ENCODE measurements at places on chromosomes 6 and 20.
A peak's percentile ranks its signal among the peaks of the same experiment; 100 is the strongest.

DNA sequence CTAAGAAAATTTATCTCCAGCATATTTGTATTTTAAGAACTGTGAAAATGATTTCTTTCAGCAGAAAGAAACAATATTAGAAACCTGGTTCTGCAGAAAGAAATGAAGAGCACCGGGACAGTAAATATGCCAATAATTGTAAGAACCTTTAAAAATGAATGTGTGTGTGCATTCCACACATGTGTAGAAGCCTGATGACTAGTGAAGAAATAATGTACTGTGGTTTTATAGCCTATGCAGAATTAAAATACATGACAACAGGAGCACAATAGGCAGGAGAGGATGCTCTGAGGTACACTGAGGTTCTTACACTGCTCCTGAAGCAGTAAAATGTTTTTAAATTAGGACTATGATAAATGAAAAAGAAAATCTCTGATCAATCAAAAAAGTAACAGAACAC, 48.9 kb downstream of the SNX14 start:
- no peak for DNase-seq

DNA sequence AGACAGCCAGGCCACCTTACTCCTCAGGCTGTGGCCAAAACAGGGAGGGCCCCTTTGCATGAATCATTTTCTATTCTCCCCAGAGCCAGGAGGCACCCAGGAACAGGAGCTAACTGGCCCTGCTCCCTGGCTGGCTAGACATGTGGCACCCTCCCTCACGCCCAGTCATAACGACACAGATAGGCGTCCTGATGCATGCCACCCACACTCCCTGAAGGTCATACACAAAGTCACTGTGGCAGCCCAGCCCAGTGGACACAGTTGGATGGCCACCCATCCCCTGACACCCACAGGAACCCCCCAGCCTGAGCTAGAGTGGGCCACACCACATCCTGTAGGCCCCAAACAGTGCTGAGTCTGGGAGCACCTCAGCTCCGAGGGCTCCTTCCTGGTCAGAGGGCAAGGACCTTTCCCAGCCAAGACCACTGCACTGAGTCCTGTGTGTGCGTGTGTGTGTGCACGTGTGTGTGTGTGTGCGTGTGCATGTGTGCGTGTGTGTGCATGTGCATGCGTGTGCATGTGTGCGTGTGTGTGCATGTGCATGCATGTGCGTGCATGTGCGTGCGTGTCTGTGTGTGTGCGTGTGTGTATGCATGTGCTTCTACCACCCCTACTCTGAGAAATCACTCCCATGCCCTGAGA, 21.6 kb downstream of the TFEB start:
- peak; percentile 35 for DNase-seq

- DNase-seq: no peak
Observed at GRCh38 chr20:9225879-9226278, 157.0 kb downstream of the PLCB4 start.

- no peak for DNase-seq
Observed at GRCh38 chr20:32404017-32404416, 45.9 kb downstream of the ASXL1 start.

DNA sequence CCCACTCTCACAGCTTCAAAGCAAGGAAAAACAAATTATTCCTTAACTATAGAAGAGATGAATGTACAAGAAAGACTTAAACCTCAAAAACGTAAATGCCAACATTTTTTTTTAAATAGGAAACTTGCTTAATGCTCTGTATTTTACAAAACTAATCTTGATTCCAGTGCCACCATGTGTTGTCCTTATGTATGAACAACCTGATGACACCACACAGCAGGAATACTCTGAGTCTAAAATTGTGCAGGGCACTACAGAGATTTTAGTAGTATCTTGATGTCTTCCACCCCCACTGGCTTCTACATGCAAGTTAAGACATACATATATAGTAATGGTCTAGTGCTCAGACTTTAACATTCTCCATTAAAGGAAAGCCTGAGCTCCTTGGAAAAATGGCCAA, 46.2 kb downstream of the SRPK1 start:
- DNase-seq: no peak

DNA sequence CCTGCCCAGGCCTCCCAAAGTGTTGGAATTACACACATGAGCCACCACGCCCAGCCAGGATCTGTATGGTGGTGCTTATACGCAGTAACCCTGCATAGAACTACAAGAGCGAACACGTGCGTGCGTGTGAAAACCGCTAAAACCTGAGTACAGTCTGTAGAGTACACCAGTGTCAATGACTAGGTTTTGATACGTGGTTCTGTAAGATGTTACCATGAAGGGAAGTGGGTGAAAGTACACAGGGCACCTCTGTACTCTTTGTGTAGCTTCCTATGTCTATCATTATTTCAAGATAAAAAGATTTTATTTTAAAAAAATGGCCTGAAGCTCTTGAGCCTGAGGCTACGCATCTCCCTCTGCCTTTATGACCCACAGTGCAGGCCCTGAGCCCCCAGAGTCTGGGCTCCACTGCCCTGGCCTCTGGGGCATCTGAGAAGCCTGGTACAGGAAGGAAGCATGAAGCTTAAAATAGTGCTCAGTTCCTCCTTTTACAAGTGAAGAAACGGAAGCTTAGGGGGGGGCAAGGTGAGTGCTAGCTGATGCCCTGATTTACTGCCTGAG, 21.6 kb downstream of the LY86 start:
- no peak for DNase-seq

GRCh38 chr6:41470029-41470330, 76.2 kb upstream of the FOXP4 start:
- DNase-seq: peak; percentile 16

DNA sequence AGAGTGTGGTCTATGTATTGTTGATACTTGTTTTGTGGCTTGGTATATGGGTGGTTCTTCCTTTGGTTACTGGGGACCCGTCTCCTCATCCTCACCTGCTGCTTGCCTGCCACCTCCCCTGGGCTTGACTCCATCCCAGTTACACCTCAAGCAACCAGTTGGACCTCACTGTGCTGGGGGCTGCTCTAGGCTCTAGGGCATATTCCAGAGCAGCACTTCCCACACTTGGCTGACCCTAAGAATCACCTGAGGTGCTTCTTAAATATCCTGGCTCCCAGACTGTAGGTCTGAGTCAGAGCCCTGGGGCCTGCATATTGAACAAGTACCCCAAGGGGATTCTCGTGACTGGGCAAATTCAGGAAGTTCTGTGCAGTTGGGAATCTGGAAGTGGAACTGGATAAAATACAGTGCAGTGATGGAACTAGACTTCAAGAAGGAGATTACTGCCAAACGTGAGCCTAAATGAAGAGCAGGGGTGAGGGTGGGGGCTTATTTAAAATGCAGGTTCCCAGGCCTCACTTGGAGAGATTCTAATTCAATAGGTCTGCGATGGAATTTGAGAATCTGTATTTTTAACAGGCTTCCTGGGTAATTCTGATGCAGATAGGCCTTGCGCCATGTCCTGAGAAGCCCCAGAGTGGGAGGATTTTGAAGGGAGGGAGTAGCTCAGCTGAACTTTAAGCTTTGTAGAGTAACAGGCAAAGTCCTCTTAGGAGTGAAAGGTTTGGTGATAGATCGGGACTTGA, 7.6 kb downstream of the SPATS1 start:
- DNase-seq: no peak

GRCh38 chr6:21598674-21599023, 5.1 kb downstream of the SOX4 start:
- no peak for DNase-seq

- no peak for DNase-seq
Observed at GRCh38 chr20:60142587-60142986, 184.4 kb downstream of the CDH26 start.

GRCh38 chr6:137261761-137262160, 42.6 kb upstream of the IFNGR1 start:
- DNase-seq: no peak

- no peak for DNase-seq
Observed at GRCh38 chr20:41234041-41234440, 83.5 kb downstream of the ZHX3 start.

- DNase-seq: no peak
Observed at GRCh38 chr6:149907317-149907716, 9.4 kb upstream of the RAET1E start.

DNA sequence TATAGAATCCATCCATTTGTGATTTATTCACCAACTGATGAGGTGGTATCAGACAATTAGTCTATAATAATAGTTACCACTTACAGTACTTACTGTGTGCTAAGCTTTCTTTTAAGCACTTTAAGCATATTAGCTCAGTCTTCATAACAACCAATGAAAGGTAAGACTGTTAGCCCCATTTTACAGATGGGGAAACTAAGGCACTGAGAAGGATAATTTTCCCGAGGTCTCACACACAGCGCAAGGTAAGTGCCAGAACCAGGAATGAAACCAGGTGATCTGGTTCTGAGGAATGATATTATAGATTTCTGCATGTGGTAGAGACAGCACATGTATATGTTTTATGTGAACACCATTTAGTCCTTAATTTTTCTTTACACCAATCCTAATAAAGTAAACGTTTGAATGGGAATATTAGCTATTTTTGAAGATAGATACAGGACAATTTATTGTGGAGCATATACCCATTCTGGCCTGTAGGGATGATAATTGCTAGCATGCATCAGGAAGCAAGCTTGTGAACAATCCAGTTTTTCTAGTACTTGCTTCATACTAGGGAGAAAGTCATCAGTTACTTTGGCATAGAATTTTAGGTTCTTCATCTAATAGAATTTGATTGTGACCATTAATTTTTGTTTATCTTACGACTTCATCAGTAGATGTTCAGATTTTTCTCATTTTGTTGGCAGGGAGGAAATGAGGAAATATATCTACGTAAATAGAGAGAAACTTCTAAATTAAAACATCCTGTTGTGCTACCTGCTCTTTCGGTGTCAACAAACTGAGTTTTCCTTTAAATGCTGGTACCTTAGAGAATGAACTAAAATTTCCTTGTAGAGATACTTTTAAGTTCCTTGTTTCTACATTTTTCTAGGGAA, 3.0 kb downstream of the YWHAB start:
- DNase-seq: no peak

DNA sequence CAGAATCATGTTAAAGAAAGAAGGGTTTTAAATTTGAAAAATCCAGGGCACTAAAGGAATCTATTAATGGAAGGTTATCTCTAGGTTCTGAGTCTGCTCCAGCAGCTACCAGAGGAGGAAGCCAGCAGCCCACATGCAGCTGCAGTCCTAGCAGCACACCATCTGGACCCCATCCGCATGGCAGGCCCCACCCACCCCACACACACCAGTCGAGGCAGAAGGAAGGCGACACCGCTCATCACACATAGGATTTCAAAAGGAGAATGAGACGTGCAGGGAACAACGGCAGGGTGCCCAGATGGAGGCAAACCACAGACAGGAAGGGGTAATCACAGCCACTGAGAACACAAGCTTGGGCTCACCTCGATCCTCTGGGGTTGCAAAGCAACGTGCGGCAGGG, 78.9 kb downstream of the GINS1 start:
- peak; percentile 1 for DNase-seq

- no peak for DNase-seq
Observed at GRCh38 chr6:132253211-132253610, 148.1 kb downstream of the MOXD1 start.

GRCh38 chr6:69917834-69918233, 51.5 kb downstream of the COL19A1 start:
- peak; percentile 28 for DNase-seq

DNA sequence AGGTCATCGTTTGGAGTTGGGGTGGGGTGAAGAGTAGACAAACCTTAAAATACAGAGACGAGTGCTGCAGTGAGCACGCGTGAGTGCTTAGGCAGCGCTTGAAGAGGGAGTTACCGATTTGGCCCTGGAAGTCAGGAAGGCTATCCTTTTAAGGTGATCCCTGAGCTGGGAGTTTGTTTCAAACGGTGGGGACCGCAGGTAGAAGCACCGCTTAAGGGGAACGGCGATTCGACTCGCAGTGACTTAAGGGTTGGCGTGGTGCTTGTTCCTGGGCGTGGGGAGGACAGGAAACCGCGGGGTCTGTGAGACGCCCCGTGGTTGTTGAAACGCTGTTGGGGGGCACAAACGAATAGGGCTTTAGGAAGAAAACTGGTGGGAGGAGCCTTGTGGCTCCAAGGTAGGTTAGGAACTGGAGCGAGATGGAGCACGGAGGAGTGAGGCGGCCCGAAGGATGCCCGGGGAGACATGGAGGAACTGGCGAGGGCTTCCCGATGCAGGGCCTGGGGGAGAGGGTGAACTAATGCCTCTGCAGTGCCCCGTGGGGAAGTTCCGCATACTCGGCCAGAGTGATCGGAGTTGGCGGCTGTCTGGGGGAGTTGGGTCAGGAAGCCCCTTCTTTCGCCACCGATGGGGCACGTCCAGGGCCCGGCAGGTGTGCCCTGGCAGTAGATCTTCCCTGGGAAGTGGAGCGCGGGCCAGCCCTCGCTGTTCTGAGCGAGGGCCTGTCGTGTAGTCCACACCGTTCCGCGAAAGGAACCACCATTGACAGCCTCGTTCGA, 1.3 kb upstream of the CDYL start:
- no peak for DNase-seq

- no peak for DNase-seq
Observed at GRCh38 chr6:32982084-32982701, 13.8 kb downstream of the BRD2 start.

GRCh38 chr6:90584636-90585255, 2.1 kb downstream of the MAP3K7 start:
- DNase-seq: no peak

DNA sequence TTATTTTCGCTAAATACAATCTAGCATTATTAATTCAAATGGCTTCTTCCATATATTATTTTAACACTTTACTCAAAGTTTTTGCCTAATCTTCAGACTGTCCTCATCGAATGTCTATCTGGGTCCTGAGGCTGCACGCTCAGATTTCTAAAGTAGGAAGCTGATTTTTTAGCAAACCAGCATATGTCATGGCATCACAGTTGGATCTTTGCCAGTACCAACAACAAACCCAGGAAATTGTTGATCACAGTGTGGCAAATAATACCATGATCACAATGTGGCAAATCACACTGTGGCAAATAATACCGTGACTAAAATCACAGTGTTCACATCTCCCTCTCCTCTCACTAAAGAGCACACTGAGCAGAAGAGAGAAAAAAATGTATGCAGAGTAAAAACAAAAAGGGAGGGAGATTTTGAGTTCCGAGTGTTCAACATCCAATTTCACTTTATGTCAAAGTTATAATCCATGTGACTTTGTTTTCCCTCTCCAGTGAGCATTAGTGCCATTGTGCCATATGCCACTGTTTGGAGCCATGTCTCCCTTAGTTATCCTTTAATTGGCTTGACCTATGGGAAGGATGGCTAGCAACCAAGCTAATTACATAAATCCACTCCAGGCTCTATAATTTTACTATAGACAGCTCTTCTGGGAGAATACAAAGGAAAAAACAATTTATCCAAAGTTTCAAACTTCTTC, 1059.6 kb downstream of the HACE1 start:
- DNase-seq: no peak

- no peak for DNase-seq
Observed at GRCh38 chr6:21284706-21285105, 308.8 kb upstream of the SOX4 start.

GRCh38 chr6:3088968-3089367, 20.7 kb downstream of the RIPK1 start:
- DNase-seq: no peak

DNA sequence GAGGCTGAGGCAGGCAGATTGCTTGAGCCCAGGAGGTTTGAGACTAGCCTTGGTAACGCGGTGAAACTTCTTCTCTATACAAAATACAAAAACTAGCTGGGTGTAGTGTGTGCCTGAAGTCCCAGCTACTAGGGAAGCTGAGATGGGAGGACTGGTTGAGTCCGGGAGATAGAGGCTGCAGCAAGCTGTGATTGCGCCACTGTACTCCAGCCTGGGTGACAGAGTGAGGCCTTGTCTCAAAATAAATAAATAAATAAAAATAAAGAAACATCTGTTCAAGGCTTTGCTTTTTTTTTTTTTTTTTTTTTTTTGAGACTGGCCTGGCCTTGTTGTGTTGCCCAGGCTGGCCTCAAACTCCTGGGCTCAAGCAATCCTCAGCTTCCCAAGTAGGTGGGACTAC, 23.7 kb upstream of the SLC23A2 start:
- DNase-seq: no peak

Data from activated CD4-positive, alpha-beta T cell treated with anti-CD3 and anti-CD28 coated beads, Interleukin-2, amount 50 U/mL, for 48 hours (primary cell).